ENCODE measurements at places on chromosomes 12 and 14.

DNA sequence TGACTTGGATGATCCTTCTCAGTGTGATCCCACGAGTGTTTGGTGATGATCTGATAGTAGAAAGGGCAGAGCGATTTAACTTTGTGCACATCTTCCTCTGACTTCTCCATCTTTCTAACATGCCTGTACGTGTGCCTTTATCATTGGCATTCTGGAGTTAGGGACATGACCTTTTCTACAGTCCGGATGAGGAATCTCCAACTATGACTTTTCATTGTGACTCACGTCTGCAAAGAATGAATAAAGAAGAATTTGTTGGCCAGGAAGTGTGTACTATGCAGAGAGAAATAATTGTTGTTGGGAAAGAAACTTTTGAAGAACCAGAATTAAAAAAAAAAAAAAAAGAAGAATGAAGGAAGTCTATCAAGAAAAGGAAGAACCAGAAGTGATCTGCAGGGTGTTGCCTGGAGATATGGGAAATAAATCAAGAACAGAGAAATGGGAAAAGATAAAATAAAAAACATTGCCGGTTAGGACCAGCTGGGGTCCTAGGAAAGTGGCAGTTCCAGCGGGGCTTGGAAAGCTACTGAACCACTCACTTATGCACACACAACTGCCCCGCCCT is 25.3 kb downstream of the PPFIBP1 start:
- no peak for DNase-seq

GRCh38 chr12:130838284-130838950 is 633 bp downstream of the STX2 start:
- peak; percentile 41 for DNase-seq

GRCh38 chr14:40727107-40727506 is 879.6 kb upstream of the LRFN5 start:
- no peak for DNase-seq

- DNase-seq: no peak
These were observed 337.9 kb upstream of the NOVA1 start for GRCh38 chr14:26935733-26936132.

DNA sequence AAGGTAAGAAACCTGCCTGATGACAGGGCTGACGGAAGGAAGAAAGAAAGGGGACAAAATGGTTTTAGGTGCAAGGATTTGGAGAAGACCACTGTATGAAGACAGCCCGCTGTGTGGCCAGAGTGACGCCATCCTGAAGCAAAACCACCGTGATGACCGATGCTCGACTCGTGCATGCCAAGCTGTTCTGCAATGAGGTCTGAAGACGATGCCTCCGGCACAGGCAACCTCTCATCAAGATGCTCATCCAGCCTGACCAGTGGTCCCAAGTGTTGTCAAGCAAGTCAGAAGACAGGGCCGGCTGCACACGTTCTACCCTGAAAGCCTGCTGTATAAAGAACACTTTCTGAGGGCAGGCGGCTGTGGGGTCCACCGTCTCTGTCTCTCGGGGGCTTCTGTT is 34.8 kb downstream of the STX2 start:
- no peak for DNase-seq

- DNase-seq: no peak
These were observed 411 bp downstream of the TTLL5 start for GRCh38 chr14:75661499-75661814.

DNA sequence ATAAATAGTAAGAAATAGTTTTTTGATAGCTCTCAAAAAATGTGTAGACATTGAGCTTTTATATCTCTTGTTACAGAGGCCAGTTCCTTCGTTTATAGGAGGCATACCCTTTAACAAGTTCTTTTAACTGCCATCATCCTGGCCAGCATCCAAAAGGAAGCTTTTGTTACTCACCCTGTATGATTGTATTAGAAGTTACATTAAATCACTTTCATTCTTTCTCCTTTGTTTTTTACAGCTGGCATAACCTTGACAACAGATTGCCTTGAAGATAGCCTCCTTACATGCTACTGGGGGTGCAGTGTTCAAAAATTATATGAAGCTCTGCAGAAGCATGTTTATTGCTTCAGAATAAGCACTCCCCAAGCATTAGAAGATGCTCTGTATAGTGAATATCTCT is 20.1 kb downstream of the CGRRF1 start:
- no peak for DNase-seq

GRCh38 chr12:106974511-106974910 is 12.4 kb downstream of the MTERF2 start:
- DNase-seq: no peak
